MCF 10A (cell line): ENCODE measurements at places on chromosomes 11 and 22. TPM values are rescaled to one million over a fixed set of nuclear protein-coding genes. Genes with fewer than 3 reads are reported as not detected.

- no peak overlapping the region for H3K27ac ChIP-seq
- no peaks in the 10 kb centered on the region for H3K27me3 ChIP-seq
- peaks cover 33% of the 10 kb centered on the region for H3K4me1 ChIP-seq
- H3K36me3 ChIP-seq, result no peaks in the 10 kb centered on the region
- no peak overlapping the region for H3K4me3 ChIP-seq
- DNase-seq, result peak; percentile 90
These were observed 6.9 kb downstream of the C11orf68 start for GRCh38 chr11:65911682-65912568.

DNA sequence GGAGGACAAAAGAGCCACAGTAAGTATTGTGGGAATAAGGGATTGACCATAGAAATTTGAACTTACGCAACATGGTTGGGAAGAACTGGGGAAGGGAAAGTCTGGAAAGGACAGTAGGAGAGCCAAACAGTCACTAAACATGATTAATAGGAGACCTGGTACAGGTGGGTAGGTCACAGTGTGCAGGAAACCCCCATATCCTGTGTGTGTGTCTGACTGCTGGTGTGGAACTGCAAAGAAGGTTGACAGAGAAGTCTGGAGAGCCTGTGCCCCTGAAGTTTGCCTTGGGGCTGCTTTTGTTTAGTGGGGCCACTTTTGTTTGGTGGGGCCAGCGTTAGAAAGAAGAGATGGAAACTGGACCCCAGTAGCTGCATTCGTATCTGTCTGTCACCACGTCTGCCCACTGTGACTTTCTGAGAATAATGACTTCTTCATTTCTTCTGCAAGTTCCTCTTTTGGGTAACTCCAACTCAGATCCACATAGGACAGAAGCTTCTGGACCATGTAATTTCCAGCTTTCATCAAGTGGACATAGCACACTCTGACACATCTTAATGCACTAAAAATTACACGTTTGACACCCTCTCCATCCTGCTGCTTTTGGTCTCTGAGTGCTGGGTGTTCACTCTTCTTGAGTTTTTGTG, 126.8 kb upstream of the RAG2 start:
- no peaks in the 10 kb centered on the region for H3K4me1 ChIP-seq
- peaks cover 23% of the 10 kb centered on the region for H3K27me3 ChIP-seq
- no peak overlapping the region for H3K4me3 ChIP-seq
- no peak for DNase-seq
- H3K36me3 ChIP-seq, result peaks cover 5% of the 10 kb centered on the region

MTMR3 gene
- 34.4 and 36.4 TPM in 2 replicates for total RNA-seq

DNA sequence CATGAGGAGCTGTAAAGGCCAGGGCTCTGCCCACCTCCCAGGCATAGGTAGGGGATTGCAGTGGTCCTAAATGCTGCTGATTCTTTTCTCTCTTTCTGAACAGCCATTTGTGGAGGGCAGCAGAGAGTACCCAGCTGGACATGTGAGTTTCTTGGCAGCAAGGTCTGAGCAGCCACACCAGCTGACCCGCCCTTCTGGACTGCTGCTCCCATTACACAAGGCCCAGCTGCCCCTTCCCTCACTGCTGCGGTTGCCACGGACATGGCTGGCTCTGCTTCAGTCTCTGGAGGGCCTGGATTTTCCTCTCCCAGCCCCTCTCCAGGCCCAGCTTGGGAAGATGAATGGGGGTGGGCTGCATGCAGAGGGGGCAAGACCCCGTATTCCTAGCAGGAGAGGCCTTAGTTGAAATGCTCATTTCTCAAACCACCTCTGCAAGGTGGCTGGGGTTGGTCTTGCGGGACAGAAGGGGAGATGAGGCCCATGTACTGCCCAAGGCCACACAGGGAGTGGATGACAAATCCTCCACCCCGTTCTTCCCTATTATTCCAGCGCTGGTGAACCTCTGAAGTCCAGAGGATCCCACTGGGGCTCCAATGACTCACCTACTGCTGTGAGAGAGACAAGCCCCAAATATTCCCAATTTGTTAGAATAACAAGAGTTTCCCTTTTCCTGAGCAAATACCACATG, 4.6 kb downstream of the LGALS12 start:
- no peaks in the 10 kb centered on the region for H3K36me3 ChIP-seq
- H3K27ac ChIP-seq, result no peak overlapping the region
- no peak overlapping the region for H3K4me3 ChIP-seq
- peak; percentile 19 for DNase-seq
- H3K4me1 ChIP-seq, result no peaks in the 10 kb centered on the region

KMT2A gene
- 52.0 and 62.9 TPM in 2 replicates for total RNA-seq

GRCh38 chr22:36467946-36468345, 13.5 kb downstream of the TXN2 start:
- peak overlapping the region; percentile 56 for H3K4me3 ChIP-seq
- peaks cover 30% of the 10 kb centered on the region for H3K36me3 ChIP-seq
- peak overlapping the region; percentile 83 for H3K27ac ChIP-seq
- H3K27me3 ChIP-seq, result no peaks in the 10 kb centered on the region
- peaks cover 54% of the 10 kb centered on the region for H3K4me1 ChIP-seq
